ENCODE measurements at places on chromosomes 12 and 14.

GRCh38 chr12:4191642-4192041 is 81.9 kb upstream of the CCND2 start:
- DNase-seq = no peak

- DNase-seq = no peak
Observed at GRCh38 chr12:91126516-91126915, 15.2 kb upstream of the LUM start.

- peak; percentile 74 for DNase-seq
Observed at GRCh38 chr12:54220092-54220557, 31.3 kb upstream of the SMUG1 start.

DNA sequence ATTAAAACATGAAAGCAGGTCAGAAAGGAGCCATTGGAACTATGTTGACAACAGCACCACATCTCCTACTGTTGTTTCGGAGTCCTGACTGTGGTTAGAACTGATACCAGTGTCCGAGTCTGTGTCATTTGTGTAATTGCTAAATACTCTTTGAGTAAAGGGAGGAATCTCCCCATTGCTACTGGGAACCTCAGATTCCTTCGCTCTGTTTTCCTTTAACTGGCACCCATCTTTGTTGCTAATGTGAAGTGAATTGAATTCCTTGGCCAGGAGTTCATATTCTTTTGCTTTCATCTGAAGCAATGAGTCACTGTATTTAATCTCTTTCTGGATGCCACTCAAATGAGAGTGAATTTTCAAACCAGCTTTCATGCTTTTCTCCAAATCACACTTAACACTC is 31.5 kb downstream of the RASSF9 start:
- no peak for DNase-seq

GRCh38 chr12:103571286-103571685 is 15.8 kb upstream of the STAB2 start:
- no peak for DNase-seq

DNA sequence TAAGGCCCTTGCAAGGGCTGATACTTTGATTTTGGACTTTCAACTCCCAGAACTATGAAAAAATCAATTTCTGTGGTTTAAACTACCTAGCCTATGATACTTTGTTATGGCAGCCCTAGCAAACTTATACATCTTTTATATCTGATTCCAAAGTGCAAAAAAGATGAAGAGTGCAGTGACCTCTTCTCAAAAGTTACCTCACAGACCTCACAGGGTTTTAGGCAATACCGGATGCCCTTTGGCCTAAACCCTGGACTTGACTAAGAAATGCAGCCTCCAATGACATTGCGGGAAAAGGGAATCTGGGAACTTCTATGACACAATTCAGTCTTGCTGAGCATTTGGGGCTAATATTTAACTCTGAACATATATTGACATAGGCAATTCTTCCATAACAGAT is 63.3 kb downstream of the IGF1 start:
- DNase-seq = no peak

DNA sequence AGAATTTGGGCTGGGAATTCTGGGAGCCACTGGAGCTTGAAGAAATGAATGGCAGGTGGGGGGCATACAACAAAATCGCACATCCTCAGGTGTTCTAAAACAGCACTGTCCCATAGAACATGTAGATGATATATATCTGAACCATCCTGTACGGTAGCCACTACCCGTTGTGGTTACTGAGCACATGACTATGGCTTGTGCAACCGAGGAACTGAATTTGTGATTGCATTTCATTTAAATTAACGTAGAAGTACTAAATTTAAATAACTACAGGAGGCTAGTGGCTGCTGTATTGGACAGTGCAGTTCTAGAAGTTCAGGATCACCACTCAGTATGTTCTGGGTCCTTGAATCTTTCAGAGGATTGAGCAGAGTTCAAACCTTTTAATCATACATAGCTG is 172.4 kb downstream of the PHETA1 start:
- no peak for DNase-seq

- peak; percentile 34 for DNase-seq
Observed at GRCh38 chr12:46938071-46938678, 112.4 kb upstream of the SLC38A4 start.

DNA sequence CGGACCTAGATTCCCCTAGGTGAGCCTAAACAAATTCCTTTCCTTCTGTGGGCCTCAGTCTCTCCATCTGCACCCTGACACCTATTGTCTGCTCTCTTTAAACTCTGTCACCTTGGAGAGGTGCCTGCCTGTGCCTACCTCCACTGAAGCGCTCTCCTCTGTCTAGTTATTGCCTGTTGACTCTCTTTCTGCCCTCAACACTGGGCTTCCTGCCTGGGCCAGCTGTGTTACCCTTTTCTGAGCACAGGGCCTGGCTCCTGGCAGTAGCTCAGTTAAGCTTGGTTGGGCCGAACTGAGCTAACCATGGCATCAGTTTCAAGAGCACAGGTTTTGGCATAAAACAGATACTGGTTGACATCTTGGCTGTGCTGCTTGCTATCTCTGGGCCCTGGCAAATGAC is 43.5 kb downstream of the PRMT8 start:
- no peak for DNase-seq

DNA sequence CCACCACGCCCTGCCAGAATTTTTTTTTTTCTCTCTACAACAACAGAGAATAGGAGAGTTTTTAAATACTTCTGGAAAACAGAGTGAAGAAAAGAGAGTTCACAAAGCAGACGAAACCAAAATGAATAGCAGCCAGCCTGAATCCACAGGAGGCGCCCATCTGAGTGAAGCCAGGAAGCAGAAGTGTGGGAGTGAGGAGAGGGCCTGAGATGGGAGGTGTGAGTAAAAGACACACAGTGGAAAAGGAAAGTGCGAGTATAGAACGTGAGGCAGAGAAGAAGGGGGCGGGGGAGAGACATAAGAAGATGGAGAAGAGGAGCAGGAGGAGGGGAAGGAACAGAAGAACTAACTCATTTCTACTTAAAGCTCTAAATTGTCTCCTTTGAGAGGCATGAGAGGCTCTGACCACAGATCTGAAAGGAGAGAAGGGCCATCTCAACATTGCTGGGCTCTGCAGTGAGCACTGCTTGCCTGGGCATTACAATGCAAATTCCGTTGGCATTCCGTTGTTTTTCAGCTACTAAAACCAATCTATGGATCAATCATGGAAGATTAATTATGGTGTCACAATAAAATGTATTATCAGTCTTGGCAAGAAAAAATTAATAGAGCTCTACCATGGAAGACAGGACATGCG is 140.1 kb upstream of the CPSF6 start:
- no peak for DNase-seq

- DNase-seq = no peak
Observed at GRCh38 chr14:24576182-24576581, at the start of gene CTSG. Gene CTSG, minus strand, starts transcription at chr14:24576250. Its CDS starts 27 bp downstream, at chr14:24576223.

- peak; percentile 53 for DNase-seq
Observed at GRCh38 chr14:95993768-95994592, 45.2 kb upstream of the C14orf132 start.

DNA sequence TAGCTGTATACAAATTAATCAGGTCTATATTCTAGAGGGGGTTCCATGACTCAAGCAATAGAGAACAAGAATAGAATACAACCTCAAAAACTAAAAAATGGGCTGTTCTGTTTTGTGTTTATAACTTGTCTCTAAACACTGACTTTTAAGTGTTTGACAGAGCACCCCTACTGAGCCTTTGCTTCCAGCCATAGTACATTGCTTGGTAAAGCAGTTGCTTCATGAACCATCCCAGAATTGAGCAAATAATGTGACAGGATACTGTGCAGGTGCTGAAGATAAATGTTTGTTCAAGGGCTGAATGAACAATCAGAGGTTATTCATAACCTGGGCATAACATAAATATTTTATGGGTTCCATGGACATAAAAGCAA is 11.5 kb downstream of the SPTSSA start:
- DNase-seq = no peak

DNA sequence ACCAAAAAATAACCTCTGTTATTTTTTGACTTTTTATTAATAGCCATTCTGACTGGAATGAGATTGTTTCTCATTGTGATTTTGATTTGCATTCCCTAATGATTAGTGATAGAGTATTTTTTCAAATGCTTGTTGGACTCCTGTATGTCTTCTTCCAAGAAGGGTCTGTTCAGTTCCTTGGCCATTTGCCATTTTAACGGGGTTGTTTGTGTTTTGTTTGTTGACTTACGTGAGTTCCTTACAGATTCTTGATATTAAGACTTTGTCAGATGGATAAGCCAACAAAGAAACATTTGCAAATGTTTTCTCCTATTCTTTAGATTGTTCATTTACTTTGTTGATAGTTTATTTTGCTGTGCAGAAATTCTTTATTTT is 651.6 kb upstream of the LRFN5 start:
- DNase-seq = no peak

DNA sequence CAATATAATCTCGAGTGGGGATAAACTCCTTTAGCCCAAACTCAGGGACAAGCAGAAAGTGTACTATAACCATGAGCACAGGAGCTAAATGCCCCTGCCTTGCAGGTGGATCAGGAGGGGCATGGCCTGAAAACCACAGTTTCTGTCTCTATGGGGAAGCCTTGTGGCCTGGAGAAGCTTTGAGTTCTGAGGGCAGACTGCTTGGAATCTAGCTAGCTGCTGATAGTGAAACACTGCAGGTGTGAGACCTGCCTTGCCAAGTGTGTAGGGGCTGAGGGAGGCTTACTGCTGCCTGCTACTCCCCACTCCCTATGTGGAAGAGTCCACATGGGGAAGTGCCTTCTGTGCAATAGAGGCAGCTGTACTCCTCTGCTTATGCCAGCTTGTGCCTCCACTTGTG is 352.3 kb upstream of the OR4E1 start:
- DNase-seq = no peak

Measured in IMR-90 (cell line).